ENCODE measurements at places on chromosomes 4 and X. TPM values are rescaled to one million over a fixed set of nuclear protein-coding genes. Genes with fewer than 3 reads are reported as not detected.

MAGEE2 gene
- polyA plus RNA-seq, result 0.56 TPM

POF1B gene
- 0.92 TPM for polyA plus RNA-seq

BEX5 gene
- polyA plus RNA-seq, result 12.6 TPM

TCP11X2 gene
- 0.75 TPM for polyA plus RNA-seq

SPANXB1 gene
- polyA plus RNA-seq, result 0.22 TPM

IQSEC2 gene
- 18.0 TPM for polyA plus RNA-seq

DNA sequence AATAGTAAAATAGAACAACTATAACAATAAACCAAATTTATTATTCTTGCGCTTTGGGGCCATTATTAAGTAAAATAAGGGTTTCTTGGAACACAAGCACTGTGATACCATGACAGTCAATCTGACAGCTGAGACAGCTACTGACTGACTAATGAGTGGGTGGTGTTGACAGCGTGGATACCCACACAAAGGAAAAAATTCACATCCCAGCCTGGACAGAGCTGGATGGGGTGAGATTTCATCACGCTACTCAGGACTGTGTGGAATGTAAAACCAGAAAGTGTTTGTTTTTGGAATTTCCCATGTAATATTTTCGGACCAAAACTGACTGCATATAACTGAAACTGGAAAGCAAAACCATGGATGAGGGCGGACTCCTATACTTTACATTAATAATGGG, 48.8 kb downstream of the IGFBP7 start:
- no peak for DNase-seq

DNA sequence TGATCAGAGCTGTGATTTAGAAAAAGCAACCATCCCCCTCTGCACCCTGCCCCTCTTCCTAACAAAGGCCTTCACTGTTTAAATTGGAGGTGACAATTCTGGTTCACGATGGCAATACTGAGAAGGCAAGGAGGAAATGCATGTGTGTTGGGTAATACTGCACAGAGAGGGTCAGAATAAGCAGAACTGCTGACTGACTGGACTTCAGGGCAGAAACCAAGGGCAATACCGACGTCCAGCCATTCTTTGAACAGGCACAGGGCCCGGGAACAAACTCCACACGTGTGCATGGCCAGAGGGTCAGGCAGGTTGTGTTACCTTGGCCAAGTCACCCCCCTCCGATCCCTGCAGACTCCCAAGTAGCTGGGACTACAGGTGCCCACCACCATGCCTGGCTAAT, 6.0 kb downstream of the ACSL1 start:
- no peak for DNase-seq

- peak; percentile 44 for DNase-seq
Observed at GRCh38 chr4:42865572-42866189, 26.8 kb upstream of the GRXCR1 start.

GRCh38 chrX:12974796-12975669, at the start of gene TMSB4X:
TSS of gene TMSB4X (plus strand) at chrX:12975110.
- DNase-seq, result no peak

- DNase-seq, result no peak
Observed at GRCh38 chrX:145825896-145826295, 8.3 kb downstream of the SLITRK2 start.

- no peak for DNase-seq
Observed at GRCh38 chrX:152918707-152919106, 20.8 kb downstream of the ZNF185 start.

DNA sequence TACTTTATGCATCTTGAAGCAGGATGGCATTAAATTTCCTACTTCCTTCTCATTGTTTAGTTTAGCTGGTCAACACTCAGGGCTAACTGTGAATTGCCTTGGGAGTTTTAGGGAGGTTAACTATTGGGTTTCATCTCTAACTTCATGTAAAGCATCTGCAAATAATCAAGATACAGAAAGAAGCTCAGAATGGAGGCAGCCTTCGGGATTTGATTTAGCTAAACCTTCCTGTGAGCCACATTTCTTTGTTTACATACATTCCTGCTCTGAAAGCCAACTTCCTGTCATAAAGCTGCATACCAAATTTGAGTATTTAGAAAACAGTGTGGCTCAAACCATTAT, 131.7 kb upstream of the PCDH18 start:
- DNase-seq, result peak; percentile 88

GRCh38 chr4:54400188-54400587, 171.1 kb downstream of the PDGFRA start:
- DNase-seq, result no peak

DNA sequence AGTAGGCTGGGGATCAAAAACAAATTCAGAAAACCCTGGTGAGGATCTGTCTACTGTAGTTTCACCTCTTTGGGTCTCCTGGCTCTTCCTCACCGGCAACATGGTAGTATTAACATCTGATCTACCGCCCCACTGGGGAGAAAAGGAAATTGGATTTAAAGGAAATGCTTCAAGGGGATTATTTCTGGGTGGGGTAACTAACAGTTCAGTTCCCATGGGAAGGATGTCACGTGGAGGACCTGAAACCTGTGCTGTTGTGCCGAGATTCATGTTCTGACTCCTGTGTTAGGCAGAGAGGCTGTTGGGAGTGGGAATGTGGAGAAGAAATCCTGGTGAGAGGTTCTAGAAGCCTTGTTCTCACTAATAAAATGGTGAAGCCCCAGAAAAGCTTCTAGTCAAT, 254.4 kb downstream of the BCOR start:
- no peak for DNase-seq

GRCh38 chrX:31166416-31166815, 94.6 kb upstream of the FTHL17 start:
- DNase-seq, result no peak

- no peak for DNase-seq
Observed at GRCh38 chr4:183297675-183298074, 22.4 kb downstream of the CLDN22 start.

GRCh38 chrX:110322603-110323002, 4.7 kb upstream of the AMMECR1 start:
- DNase-seq, result no peak

DNA sequence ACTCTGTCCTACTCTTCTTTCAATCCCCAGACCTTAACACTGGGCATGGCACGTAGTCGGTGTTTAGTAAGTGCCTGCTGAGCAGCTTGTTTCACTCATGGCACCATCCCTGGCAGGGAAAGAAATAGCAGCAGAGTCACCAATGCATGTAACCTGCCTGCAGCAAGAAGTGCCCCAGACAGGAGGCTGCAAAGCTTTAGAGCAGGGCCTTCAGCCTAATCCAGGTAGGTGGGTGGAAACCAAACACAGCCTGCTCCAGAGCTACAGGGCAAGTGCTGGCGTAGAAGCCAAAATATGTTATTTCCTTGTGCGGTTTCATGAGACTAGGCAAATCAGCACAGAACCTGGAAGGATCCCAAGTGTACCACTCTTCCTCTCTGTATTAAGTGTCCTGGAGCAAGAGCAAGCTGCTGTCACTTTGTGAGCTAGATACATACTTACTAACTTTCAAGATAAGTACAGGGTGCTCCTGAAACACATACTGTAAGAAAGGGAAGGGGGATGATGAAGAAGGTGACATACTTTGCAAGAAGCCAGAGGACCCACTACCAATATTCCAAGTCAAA, 5.5 kb downstream of the PROM1 start:
- no peak for DNase-seq

DNA sequence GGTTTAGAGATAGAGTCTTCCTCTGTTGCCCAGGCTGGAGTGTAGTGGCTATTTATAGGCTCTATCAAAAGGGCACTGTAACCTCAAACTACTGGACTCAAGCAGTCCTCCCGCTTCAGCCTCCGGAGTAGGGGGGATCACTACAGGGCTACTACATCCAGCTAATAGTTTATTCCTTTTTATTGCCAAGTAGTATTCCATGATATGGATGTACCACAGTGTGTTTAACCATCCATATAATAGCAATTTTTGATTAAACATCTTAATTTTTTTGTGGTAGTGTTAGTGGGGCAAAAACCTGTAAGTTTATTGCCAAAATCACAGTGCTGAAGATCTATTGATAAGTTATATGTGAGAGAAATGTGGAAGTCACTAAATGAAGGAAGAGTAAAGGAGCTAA, 2.6 kb upstream of the NDUFC1 start:
- no peak for DNase-seq

DNA sequence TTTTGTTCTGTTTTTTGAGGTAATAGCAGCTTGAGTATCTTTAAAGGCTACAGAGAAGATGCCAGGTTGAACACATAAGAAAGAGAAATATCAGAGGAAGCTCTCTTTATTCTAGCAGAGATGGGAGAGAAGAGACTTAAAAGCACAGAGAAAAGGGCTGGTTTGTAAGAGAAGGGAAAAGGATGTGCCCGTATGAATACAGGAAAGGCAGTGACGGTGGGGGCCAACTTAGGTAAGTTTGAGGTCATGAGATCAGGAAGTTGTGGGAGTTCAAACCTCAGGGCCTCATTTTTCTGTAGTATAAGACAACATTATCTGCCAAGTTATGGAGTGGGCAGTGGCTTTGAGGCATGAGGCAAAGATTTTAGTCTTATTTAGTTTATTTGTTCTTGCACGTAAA, 121.3 kb upstream of the S100G start:
- DNase-seq, result no peak

DNA sequence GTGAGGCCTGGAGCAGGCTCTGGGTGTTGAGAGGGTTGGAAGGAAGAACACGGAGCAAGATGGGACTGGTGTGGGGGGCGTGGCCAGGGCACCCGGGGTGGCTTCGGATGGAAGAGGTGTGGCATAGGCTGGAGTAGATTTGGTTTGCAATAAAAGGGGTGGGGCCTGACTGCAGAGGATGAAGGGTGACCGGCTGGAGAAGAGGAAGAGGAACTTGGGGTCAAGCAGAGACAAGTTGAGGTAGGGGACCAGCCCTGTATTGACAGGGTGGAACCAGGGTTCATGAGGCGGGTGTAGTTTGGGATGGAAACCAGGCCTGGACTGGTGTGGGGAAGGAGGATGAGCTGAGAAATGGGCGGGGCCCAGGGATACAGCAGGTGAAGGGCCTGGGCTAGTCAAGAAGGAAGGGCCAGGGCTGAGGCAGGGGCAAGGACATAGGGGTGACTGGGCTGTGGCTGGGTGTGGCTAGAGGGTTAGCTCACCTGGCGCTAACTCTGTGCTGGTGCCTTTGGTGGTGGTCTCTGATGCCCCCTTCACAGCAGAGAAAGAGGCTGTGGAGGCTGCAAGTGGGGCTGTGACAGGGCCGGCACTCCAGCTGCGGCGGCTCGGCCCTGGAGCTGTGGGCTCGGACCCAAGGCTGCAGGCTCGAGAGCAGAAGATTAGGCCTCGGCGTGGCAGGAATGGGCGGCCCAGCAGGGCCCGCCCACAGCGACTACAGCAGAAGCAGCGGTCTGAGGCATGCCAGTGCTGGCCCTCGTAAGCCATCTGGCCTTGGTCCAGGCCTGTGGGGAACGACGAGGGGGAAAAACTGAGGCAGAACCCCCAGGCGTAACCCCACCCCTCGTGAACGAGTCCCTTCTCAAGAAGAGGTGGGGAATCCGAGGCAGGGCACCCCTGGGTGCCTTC, 5.0 kb downstream of the PLP2 start:
- no peak for DNase-seq

DNA sequence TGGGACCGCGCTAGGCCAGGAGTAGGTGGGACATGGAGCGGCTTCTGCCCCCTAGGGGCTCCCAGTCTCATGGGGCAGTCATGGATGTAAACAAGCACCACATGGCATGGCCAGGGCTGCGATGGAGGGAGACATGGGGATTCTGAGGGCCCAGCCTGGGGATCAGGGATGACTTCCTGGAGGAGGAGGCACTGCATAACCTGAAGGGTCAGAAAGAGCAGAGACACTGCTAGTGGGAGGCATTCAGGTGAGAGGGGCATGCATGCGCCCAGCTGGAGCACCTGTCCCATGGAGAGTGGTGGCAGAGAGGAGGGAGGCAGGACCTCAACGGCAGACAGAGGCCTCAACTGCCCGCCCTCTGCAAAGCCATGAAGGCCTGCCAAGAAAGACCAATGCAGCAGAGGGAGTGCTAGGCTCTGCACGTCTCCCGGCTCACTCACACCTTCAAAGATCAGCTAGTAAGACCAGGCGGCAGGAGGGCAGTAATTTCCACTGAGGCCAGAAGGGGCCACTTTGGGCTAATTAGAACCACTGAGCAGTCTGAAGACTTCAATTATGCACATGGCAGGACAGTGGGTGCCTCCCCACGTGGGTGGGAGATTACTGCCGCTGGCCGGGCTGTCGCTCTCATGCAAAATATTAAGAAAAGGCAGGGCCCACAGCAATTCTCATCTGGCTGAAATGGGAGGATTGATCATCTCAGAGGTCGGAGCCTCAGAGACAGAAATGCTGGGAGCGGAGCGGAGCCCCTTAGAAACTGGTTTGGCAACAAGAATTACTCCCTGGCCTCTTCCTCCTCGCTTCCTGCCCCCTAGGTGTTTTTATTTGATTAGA, 69.6 kb downstream of the PPP2R2C start:
- DNase-seq, result no peak

GRCh38 chr4:52358883-52359321, 300.2 kb downstream of the USP46 start:
- no peak for DNase-seq

DNA sequence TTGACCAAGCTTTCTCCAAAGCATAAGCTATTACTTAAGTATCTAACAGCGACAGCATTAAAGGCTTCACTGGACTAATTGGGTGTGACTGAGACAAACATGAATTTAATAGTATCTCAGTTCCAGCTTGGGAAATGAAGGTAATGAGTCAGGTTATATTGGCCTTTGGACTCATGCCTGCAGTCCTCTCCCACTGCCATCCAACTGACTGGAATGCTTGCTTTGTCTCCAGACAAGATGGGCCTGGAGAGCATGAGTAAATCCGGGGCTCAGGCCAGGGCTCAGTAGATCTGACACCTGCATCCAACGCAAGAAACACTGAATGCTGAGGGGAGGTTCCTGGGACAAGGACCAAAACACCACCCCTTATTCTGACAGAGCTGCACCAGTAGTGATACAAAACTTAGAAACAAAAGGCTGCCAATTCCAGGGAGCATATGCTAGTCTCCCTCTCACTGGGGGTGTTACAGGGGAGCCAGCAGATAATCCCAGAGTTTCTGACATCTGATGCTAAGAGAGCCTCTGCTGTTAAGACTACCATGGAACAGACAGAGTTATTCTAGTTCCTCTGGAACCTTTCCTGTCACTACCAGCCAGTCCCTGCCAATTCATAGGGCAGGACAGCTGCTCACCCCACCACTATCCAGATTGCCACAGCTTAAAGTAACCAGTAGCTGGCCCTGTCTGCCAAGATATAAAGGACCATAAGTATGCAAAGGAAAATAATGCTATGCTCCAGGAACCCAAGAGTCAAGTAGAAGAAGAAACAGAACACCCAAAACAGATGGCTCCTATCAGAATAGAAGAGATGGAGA, 293.8 kb downstream of the IQCM start:
- DNase-seq, result no peak

- DNase-seq, result no peak
Observed at GRCh38 chrX:103151799-103152198, 58.9 kb upstream of the NXF3 start.
